ENCODE measurements at places on chromosomes 16 and 17. TPM values are rescaled to one million over a fixed set of nuclear protein-coding genes. Genes with fewer than 3 reads are reported as not detected.

- H3K4me3 ChIP-seq: no peak overlapping the region
- H3K4me1 ChIP-seq: no peaks in the 10 kb centered on the region
- H3K27ac ChIP-seq: no peak overlapping the region
- H3K27me3 ChIP-seq: peaks cover 21% of the 10 kb centered on the region
- no peaks in the 10 kb centered on the region for H3K36me3 ChIP-seq
Observed at GRCh38 chr17:21513012-21513570, 136.9 kb downstream of the KCNJ12 start.

Gene GP1BA
- total RNA-seq: 0.39 TPM

GRCh38 chr17:68368387-68368786, 77.1 kb downstream of the ARSG start:
- no peak overlapping the region for H3K4me3 ChIP-seq
- no peaks in the 10 kb centered on the region for H3K4me1 ChIP-seq
- H3K27ac ChIP-seq: no peak overlapping the region
- no peaks in the 10 kb centered on the region for H3K36me3 ChIP-seq
- DNase-seq: no peak

- H3K27ac ChIP-seq: no peak overlapping the region
- peaks cover 29% of the 10 kb centered on the region for H3K4me1 ChIP-seq
- no peaks in the 10 kb centered on the region for H3K27me3 ChIP-seq
Observed at GRCh38 chr16:4855371-4855770, 8.1 kb downstream of the UBN1 start.

Gene CACNB1
- total RNA-seq: 7.9 TPM

Gene ARMC7
- 7.8 TPM for total RNA-seq

Gene MYCBPAP
- 0.63 TPM for total RNA-seq

- H3K27me3 ChIP-seq: no peaks in the 10 kb centered on the region
- no peaks in the 10 kb centered on the region for H3K36me3 ChIP-seq
- DNase-seq: no peak
- no peaks in the 10 kb centered on the region for H3K4me1 ChIP-seq
Observed at GRCh38 chr17:66764506-66764905, 70.4 kb upstream of the CACNG5 start.

Gene CES5A
- total RNA-seq: not detected

Gene KCNH6
- not detected for total RNA-seq

DNA sequence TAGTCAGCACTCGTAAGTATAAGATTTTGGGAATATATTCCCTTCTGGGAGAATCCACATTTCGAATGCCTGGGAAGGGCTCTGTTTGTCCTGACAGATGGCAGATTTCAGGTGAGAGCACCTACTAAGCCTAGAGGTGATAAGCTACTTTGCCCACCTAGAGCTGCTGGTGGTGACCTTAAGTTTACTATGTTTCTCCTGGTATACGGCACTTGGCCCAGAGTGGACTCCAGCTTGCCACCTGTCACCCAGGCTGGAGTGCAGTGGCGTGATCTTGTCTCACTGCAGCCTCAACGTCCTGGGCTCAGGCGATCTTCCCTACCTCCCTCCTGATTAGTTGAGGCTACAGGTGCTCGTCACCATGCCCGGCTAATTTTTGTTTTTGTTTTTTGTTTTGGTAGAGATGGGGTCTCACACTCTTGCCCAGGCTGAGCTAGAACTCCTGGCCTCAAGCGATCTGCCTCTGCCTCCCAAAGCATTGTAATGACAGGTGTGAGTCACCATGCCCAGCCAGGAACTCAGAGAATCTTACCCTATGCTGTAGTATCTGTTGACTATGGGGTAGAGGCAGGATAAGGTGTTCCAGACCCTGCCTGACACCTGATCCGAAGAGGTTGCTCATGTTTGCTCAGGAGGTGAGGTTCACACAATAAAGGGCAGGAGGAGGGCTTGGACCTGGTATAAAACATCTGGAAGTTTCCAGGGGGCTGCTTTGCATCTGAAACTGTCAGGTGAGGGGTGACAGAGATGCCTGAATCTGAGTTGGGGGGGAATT, at the start of gene ZG16:
Gene ZG16 (plus strand): TSS at position 681 of the 775 bp plus-strand sequence. CDS start 1,011 bp downstream, outside the sequence.
- no peak within 1 kb of the TSS for H3K4me3 ChIP-seq
- H3K27ac ChIP-seq: no peak within 1 kb of the TSS
- H3K27me3 ChIP-seq: peaks cover 6% of the 10 kb centered on the region

Gene NUBP2
- 29.1 TPM for total RNA-seq

DNA sequence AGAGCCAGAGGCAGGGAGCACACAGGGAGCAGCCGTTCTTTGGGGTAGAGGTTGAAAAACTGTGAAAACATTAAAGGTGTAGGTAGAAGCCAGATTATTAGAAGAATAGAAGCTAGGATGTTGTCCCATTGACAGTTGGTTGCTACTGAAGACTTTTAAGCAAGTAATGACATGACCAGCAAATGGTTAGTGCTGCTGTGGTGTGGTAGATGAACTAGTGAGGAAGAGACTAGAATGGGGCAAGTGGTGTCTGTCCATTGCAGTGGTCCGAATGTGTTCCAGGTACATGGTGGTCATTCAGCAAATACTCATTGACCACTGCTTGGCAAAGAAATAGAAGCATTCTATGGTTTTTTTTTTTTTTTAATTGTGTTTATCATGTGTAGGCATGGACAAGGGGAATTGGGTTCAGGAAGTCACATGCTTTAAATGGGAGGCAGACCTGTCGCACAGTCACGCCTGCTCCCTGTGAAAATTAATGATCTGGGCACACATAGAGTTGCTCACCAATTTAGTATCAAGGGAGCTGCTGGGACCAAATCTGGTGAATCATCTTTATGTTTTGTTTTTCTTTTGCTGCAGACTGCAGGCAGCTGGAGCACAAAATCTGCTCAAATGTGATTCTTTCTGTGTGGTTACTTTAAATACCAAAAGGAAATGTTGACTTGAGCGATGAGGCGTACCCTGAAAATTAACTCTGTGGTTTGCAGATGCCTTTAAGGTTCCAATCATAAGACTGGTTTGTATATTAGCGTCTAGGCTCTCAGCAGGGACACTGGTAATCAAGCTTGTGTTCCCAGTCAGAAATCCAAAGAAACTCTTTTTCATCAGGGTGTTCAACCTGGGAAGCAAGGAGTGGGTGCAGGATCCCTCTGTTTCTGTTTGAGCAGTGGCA, 30.7 kb downstream of the YPEL2 start:
- H3K27me3 ChIP-seq: no peaks in the 10 kb centered on the region
- no peaks in the 10 kb centered on the region for H3K36me3 ChIP-seq
- H3K27ac ChIP-seq: peak overlapping the region; percentile 11
- H3K4me3 ChIP-seq: no peak overlapping the region

DNA sequence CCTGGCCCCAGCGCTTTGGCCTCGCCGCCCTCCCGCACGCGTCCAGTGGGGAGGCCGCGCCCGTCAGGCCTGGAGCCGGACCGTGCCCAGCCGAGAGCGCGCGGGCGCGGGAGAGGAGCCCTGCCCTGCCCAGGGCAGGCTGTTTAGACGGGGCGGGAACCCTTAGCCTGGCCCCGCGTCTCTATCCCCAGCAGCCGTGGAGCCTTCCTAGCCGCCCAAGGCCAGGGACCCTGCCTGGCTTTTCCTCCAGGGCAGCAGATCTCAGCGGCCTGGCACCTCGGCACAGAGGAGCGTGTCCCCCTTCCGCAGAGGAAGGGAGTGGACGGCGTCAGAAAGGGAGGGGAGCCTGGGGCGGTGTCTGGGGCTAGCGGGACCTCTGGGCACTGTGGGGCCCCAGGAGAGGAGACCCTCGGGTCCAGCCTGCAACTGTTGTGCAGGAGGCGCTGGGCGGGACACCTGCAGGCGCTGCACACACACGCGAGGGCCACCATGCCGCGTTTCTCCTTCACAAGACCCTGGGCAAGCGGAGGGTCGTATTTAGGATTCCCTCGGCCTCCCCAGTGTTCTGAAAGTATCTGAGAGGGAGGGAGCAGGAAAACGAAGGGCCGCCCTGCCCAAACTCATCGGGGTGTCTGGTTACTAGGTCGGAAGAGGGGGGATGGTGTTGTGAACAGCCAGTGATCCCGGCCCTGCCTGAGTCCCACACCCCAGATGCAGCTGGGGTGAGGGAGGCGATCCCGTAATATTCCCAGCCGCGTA, 2.3 kb upstream of the NPTX1 start:
- H3K4me1 ChIP-seq: peaks cover 43% of the 10 kb centered on the region
- H3K27ac ChIP-seq: no peak overlapping the region
- H3K4me3 ChIP-seq: peak overlapping the region; percentile 29
- peaks cover 99% of the 10 kb centered on the region for H3K27me3 ChIP-seq
- H3K36me3 ChIP-seq: no peaks in the 10 kb centered on the region

GRCh38 chr17:63639125-63639524, 16.9 kb downstream of the MAP3K3 start:
- no peak overlapping the region for H3K4me3 ChIP-seq
- H3K4me1 ChIP-seq: peaks cover 54% of the 10 kb centered on the region
- H3K36me3 ChIP-seq: peaks cover 47% of the 10 kb centered on the region
- DNase-seq: no peak
- no peaks in the 10 kb centered on the region for H3K27me3 ChIP-seq
- no peak overlapping the region for H3K27ac ChIP-seq

Gene KCTD11
- total RNA-seq: 4.3 TPM

DNA sequence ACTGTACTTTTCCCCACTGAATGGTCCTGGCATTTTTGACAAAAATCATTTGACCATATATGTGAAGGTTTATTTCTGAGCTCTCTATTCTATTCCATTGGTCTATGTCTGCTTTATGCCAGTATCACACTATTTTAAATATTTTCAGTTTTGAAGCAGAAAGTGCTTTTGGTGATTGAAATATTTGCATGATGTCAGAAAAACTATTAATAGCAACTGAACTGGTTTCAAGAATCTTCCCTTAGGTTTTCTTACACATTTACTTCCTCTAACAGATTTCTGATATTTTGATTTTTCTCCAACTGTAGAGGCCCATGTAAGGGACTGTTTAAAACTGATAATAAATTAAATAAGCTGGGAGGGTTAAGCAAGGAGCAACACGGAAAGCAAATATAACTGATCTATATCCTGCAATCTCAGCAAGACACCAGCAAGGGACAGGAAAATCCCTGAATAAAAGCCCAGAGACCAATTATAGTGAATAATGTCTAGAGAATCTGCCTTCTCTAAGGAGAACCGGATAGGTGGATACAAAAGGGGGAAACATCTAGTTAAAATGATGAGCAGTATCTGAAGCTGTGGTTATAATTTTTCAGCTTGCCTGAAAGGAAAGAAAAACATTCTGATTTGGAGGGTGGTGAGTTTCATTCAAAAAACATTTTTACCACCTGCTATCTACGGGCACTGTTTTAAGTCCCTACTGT, 80.9 kb upstream of the STAC2 start:
- no peak for DNase-seq
- H3K4me1 ChIP-seq: peaks cover 18% of the 10 kb centered on the region
- H3K4me3 ChIP-seq: no peak overlapping the region

DNA sequence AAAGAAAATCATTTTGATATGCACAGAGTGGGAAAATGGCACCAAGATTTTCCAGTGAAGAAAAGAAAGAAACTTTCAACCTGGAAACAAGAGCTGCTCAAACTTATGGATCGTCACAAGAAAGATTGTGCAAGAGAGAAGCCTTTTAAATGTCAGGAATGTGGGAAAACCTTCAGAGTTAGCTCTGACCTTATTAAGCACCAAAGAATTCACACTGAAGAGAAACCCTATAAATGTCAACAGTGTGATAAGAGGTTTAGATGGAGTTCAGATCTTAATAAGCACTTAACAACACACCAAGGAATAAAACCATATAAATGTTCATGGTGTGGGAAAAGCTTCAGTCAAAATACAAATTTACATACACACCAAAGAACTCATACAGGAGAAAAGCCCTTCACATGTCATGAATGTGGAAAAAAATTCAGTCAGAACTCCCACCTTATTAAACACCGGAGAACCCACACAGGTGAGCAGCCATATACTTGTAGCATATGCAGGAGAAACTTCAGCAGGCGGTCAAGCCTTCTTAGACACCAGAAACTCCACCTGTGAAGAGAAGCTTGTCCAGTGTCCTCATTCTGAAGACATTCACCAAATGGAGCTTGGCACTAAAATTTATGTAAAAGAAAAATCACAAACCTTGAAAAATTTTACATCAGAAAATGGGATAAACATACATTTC, 12.2 kb downstream of the ZNF75A start:
- H3K27me3 ChIP-seq: no peaks in the 10 kb centered on the region
- H3K4me3 ChIP-seq: no peak overlapping the region
- no peak overlapping the region for H3K27ac ChIP-seq
- peaks cover 64% of the 10 kb centered on the region for H3K36me3 ChIP-seq
- H3K4me1 ChIP-seq: no peaks in the 10 kb centered on the region

- no peak for DNase-seq
- H3K27me3 ChIP-seq: no peaks in the 10 kb centered on the region
Observed at GRCh38 chr16:31071861-31072260, 2.2 kb downstream of the ZNF668 start.

GRCh38 chr17:72380120-72380519, 259.3 kb downstream of the SOX9 start:
- DNase-seq: no peak
- no peaks in the 10 kb centered on the region for H3K27me3 ChIP-seq
- H3K4me1 ChIP-seq: peaks cover 6% of the 10 kb centered on the region
- no peaks in the 10 kb centered on the region for H3K36me3 ChIP-seq
- no peak overlapping the region for H3K4me3 ChIP-seq

- H3K4me1 ChIP-seq: no peaks in the 10 kb centered on the region
- H3K27ac ChIP-seq: no peak overlapping the region
- peaks cover 17% of the 10 kb centered on the region for H3K27me3 ChIP-seq
- no peak for DNase-seq
- no peaks in the 10 kb centered on the region for H3K36me3 ChIP-seq
- H3K4me3 ChIP-seq: no peak overlapping the region
Observed at GRCh38 chr16:87057951-87058560, 259.1 kb downstream of the C16orf95 start.

DNA sequence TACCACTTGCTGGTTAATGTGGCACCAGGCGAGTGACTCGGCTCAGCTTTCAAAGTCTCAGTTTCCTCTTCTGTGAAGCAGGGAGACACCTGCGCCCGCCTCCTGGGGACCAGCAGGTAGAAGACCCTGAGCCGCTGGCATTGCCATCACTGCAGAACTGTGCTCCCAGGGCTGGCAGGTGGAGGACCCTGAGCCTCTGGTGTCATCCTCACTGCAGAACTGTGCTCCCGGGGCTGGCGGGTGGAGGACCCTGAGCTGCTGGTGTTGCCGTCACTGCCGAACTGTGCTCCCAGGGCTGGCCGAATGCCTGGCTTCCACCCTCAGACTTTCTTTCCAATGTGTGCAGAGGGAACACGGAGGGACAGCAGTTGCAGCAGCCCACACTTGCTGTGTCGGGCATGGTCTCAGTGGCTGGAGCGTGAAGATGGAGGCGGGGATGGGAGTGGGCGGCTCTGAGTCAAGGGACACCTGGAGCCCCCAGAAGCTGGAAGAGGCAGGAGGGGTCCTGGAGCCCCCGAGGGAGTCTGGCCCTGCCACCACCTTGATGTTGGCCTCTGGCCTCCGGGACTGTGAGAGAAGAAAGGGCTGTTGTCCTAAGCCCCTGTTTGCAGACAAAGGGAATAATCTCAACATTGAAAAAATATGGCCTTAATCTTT, 75.8 kb upstream of the METTL9 start:
- H3K27me3 ChIP-seq: no peaks in the 10 kb centered on the region
- no peak overlapping the region for H3K27ac ChIP-seq
- no peaks in the 10 kb centered on the region for H3K36me3 ChIP-seq
- DNase-seq: no peak
- H3K4me3 ChIP-seq: no peak overlapping the region

All from heart right ventricle (tissue), 16 donors.